ENCODE measurements at places on chromosomes 2 and 18.
A peak's percentile ranks its signal among the peaks of the same experiment; 100 is the strongest.

DNA sequence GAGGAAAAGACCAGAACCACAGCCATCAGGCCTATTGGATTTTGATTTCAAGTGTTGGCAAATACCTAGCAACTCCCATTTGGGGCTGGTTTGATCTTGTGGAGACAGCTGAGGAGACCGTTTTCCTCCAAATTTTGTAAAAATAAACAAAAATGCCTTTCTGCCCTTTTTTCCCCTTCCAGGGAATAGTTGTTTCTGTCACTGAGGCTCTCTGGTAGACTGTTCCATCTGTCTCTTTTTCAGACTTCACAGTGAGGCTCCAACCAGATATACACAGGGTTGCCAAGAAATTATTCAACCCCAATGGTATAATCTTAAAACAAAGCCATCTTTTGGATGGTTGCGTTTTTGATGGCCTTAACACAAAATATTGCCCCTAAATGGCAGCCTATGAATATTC, 115.7 kb downstream of the ACOXL start:
- no peak for DNase-seq

DNA sequence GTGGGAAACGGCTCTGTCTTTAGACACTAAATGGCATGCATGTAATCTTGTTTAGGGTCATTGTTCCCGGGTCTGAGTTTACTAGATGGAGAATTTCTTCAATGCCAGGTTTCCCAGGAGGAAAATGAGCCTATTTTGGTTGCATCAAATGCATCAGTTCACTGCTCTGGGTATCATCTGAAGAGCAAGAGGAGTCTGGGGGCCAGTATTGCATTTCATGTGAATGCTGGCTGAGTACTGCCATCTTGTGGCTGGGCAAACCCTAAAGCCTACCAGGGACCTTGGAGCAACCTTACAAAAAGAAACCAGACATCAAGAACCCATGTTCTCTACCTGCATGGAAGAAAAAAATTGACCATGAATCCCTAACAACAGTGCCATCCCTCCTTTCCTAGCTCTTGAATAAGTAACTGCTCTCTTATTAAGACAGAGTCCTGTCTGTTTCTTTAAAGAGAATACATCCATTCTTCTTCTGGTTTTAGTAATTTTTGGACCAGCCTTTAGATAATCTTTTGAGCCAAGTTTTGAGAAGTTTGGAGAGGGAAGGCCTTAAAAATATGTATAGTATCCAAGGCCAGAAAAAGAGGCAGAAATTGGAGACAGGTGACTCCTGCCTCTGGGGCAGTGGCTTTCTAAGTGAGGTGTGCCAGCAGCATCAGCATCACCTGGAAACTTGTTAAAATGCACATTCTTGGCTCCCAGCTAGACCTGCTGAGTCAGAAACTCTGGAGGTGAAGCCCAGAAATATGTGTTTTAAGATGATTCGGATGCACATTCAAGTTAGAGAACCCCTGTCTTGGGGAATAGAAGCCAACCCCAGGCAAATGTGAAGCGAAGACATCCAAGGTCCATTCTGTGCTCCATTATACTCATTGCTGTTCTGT, 261.0 kb upstream of the CXCR4 start:
- peak; percentile 56 for DNase-seq

- DNase-seq: no peak
Measured at GRCh38 chr2:237091779-237092436, 6.2 kb downstream of the COPS8 start.

DNA sequence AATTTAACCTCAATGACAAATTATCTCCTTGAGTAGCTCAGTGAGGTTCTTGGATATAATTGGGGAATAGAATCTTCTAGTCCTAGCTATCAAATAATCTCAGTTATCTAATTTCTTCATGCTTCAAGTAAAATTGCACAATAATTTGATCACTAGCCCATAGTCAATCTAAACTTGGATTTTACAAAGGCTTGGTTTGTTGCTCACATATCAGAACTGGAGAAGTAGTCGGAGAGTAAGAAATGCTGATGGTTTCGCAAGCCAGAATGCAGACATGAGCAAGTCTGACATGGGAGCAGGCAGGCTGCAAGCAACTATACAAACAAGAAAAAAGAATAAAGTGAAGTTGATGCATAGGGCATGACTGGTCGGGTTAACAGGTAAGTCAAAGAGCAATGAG, 11.7 kb upstream of the PDE11A start:
- DNase-seq: no peak

GRCh38 chr2:162030363-162031190, 43.4 kb downstream of the DPP4 start:
- DNase-seq: no peak

DNA sequence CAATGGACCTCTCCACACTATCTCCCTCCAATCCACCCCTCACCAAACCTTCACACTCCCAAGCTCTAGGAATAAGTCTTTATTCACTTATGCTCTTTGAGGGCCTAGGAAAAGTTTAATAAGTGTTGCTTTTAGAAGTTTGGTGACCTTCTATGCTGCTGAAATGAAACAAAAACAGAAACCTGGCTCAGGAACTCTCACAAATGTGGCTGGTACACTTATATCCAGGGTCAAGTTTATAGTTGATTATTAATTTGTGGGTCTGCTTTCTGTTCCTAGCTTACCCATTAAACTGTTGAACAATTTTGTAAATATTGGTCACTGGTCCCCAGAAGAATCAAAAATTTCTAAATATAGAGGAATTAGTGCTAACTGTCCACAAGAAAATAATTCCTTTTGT, 14.2 kb upstream of the ANKRD44 start:
- DNase-seq: no peak

GRCh38 chr2:171367692-171368091, 66.1 kb downstream of the METTL8 start:
- no peak for DNase-seq

- no peak for DNase-seq
Measured at GRCh38 chr2:241811201-241811951, 2.4 kb downstream of the NEU4 start.

GRCh38 chr18:23433360-23433759, 19.7 kb upstream of the RIOK3 start:
- peak; percentile 88 for DNase-seq

DNA sequence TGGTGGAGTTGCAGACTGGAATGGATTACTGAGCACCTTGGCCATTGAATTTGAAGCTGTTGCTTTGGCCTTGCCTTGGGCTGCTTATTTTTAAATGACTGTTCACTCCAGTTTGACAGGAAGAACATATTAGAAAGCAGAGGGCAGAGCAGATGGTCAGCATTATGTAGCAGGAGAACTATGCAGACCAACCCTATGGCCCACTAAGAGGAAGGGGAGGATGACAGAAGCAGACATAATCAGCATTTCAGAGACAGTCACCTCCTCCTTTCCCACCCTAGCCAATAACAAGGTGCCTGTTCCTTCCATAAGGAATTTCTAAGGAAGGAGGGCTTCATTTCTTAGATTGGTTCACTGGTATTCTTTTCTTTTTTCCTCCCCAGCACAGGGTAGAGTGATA, 2.4 kb downstream of the CHRNA1 start:
- DNase-seq: no peak

- DNase-seq: peak; percentile 22
Measured at GRCh38 chr2:231110551-231110950, 14.3 kb downstream of the HTR2B start.

- DNase-seq: no peak
Measured at GRCh38 chr18:41681138-41681880, 273.7 kb upstream of the PIK3C3 start.

DNA sequence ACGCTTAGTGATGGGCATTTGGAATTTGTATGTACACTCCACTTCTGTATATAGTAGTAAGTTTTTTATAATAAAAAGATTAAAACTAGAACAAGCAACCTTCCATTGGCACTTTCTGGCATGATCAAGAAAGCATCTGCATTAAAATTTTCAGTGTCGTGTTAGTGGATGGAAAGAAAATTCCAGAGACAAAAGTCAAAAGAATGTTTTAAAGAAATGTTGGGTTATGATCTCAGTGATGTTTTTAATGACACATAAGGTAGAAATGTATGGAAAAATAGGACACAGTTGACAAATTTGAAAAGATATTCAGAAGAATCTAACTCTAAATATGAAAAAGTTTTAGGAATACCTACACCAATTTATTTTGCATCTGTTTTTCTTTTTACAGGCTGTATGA, 126.1 kb upstream of the FAM117B start:
- no peak for DNase-seq

DNA sequence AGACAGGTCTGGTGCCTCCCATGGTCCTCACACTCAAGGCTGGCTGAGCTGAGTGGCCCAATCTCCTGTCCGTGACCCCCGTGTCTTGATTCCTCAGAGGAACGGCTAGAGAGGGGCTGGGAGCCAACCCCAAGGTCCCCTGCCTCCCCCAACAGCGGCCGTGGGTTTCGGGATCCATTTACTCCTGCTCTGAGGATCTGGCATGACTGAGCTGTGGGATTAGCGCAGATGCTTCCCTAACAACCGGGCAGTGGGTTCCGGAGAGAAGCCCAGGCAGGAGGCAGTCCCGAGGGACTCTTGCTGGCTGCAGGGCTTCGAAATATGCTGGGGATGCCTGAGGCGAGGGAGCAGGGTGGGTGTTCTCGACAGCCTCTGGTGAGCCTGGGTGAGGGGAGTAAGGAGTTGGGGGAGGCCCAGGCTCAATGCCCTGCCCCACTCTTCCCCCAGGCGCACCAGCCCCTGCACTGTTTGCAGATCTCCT, 18.9 kb downstream of the GPR35 start:
- DNase-seq: no peak

Measured in small intestine (tissue), 16 donors.